ENCODE measurements at places on chromosomes 5 and 9.

DNA sequence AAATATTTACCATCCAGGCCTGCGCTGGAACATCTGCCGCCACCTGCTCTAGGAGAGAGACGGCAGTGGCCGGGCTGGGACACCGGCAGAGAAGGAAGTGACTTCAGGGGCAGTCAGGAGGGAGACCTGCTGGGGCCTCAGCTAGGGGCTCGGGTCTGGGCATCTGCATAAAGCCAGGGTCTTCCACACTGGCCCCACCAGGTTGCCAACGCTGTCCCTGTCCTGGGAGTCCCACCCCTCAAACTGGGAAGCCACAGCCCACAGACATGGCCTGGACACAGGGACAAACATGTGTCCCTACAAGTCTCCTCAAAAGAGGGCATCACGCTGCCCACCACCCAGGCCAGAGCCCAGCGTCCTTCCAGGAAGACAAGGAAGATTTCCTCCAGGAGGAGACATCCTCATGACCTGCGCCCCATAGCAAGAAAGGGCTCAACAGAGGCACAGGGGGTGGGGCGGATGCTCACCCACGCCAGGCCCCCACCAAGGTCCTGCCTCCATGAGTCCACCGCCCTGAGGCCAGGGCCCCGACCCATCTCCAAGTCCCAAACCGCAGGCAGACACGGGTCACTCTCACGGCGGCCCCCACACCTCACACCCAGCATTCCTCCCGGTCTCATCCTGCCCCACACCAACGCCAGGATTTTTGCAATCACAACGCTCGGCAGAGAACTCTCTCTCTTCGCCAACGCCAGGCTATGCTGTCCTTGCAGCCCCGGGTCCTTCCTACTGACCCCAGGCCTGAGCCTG is 9.0 kb downstream of the VAV2 start:
- DNase-seq = no peak

DNA sequence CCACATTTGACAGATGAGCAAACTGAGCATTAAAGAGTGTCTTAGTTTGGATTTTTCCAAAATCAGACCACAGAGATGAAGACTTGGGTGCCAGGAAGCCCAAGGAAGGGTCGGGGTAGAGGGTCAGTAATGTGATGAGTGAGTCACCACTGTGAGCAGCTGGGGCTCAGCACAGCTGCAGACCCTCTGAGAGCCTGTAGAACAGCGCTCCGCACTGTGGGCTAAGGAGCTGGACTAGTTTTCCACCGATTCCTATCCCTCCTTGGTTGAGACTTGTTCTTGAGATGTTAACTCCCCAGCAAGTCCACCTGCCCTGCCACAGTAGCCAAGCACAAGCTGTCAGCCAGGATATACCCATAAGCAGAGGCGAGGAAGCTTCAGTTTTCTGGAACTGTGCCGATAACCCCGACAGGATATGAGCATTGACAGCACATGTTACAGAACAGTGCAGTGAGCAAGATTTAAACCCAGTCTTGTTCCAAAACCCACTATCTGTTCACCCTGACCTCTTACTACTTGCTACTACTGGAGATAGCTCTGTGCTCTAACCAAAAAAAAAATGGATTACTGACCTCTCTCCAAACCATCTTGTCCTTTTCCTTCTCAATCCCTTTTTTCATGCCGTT is 31.8 kb downstream of the EGFLAM start:
- no peak for DNase-seq

DNA sequence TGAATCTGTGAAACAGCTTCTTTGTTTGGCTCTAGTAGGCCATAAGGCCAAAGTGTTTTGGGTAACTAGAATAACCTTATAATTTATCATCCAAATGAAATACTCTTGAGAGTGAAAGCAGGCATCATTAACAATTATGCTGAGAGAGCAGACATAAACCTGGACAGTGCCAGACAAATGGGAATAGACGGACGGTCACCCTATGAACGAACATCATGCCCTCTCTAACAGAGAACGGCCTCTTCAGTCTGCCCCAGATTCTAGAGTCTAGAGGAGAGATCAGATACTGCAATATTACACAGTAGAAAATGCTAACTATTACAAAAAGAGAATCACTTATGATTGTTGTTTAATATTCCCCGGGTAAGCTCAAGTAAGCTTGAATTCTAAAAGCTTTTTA is 68.5 kb downstream of the APBA1 start:
- no peak for DNase-seq

GRCh38 chr5:143466632-143467031 is 63.1 kb upstream of the NR3C1 start:
- no peak for DNase-seq

GRCh38 chr5:55507574-55507973 is 27.2 kb downstream of the PLPP1 start:
- no peak for DNase-seq

DNA sequence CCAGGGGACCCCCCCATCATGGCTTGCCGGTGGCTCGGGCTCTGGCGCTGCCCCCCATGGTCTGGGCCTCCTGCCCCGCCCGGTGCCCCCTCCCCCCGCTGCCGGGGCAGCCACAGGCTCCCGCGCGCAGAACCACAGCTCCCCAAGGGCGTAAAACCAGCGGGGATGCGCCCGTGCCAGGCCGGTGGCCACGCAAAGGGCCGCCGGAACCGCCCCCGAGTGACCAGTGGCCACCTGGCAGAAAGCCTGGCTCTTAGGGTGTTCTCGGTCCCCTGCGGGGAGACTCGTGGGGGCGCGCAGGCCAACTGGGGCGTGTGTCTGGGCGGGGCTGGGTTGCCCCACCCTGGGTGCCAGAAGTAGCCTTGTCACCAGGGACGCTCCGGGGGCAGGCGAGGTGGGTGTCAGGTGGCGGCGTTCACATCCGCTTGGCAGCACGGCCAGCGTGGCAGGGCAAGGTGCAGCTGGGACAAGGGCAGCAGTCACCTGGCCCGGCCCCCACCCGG is 515 bp upstream of the AGPAT2 start:
- no peak for DNase-seq

DNA sequence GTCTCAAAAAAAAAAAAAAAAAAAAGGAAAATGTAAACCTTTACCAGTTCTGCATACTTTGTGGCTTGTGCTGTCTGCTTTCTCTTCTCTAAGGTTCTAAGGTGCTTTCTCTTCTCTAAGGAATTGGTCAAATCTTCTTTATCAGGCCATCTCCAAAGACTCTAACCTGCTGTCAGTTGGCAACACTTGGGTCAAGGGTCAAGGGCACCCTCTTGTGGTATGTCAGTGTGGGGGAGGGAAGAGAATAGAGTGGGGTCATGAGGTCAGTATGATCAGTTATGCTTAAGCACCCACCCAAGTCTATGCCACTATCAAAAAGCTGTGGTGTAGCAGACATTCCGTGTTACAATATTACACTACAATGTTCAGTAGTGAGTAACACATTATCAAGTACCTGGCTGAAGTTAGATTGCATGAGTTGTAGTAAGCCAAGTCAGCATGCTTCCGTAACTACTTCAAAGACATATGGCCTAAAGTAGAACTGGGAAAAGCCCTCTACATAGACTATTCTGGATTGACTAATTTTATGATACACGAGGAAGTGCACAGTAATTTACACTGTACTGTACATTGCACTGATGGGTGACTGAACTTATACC is 25.0 kb upstream of the CCL28 start:
- DNase-seq = no peak

DNA sequence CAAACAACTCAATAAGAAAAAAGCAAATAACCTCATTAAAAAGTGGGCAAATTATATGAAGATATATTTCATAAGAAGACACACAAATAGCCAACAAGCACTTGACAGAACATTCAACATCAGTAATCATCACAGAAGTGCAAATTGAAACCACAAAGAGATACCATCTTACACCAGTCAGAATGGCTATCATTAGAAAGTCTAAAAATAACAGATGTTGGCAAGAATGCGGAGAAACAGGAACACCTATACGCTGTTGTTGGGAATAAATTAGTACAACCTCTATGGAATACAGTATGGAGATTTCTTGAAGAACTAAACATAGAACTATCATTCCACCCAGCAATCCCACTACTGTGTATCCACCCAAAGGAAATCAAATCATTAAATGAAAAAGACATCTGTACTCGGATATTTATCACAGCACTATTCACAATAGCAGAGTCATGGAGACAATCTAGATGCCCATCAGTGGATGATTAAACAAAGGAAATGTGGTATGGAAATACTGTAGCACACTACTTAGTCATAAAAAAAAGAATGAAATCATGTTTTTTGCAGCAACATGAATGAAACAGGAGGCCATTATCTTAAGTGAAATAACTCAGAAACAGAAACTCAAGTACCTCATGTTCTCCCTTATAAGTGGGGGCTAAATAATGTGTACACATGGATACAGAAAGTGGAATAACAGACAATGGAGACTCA is 106.8 kb upstream of the FST start:
- no peak for DNase-seq

- DNase-seq = peak; percentile 16
These were observed 650 bp downstream of the MRRF start for GRCh38 chr9:122265149-122265915.

DNA sequence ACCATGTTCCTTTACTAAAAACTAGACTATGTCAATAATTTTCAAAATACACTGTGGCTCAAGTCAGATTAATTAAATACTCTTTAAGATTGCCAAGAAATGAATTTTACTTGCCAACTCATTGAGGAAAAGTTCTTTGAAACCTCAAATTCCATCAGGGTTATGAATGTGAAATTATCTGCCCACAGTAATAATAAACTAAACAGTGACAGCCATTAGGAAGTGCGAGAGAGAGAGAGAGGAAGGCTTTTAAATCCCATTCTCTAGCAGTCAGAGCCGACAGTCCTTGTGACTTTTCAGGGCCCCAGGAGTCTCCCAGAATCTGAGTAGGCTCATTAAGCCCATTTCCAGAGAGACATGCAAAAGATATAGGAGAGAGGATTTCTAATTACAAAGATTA is 236.1 kb downstream of the MARCHF11 start:
- no peak for DNase-seq

DNA sequence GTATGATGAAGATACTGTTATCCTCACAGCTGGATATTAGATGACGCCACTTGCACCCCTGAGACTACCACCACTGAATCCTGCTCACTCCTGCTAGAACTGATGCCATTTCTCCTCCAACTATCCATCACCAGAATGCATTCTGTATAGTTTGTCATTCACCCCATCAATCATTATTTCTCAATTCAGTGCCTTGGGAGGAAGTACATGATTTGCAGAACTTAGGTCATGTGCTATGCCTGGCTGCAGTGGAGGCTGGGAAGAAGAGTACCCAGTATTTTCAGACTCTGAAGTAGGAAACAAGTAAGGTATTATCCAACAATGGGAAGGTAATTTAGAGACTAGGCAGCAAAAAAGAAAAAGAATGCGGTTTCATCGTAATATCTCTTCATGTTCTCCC is 26.2 kb upstream of the HSD17B4 start:
- no peak for DNase-seq

DNA sequence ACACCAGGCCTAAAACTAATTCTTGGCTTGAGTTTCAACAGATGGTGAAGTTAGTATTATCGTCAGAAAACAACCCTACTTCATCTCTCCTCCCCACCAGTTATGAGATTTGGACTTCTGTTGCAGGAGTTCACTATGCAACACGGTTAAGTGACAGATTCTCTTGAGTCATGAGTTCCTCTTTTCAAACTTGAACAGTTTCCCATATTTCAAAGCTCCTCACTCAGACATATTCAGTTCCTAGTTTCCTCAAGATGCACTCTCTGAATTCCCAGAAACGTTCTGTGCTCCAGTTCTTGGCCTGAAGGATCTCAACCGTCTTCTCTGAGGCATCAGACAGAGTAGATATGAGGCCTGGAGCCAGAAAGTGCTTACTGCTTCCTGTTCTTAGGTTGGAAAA is 7.3 kb upstream of the PTGER4 start:
- no peak for DNase-seq

DNA sequence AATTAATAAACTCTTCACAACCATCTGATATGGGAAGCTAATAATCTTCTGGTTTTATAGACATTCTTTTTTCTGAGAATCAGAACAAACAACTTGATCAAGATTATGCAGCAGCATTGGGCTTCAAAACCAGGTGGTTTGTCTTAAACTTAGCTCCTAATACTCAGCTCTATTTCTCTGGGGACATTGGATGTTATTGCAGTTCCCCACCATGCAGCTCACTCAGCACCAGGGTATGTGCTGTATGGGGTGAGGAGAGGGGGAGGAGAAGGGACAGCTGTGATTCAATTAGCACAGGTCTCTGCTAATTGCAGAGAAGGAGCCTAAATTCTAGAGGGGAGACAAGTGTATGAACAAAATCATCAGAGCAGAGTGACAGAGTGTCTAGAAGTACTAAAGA is 210.7 kb upstream of the TNC start:
- no peak for DNase-seq

- DNase-seq = no peak
These were observed 943 bp downstream of the STING1 start for GRCh38 chr5:139481580-139482049.

DNA sequence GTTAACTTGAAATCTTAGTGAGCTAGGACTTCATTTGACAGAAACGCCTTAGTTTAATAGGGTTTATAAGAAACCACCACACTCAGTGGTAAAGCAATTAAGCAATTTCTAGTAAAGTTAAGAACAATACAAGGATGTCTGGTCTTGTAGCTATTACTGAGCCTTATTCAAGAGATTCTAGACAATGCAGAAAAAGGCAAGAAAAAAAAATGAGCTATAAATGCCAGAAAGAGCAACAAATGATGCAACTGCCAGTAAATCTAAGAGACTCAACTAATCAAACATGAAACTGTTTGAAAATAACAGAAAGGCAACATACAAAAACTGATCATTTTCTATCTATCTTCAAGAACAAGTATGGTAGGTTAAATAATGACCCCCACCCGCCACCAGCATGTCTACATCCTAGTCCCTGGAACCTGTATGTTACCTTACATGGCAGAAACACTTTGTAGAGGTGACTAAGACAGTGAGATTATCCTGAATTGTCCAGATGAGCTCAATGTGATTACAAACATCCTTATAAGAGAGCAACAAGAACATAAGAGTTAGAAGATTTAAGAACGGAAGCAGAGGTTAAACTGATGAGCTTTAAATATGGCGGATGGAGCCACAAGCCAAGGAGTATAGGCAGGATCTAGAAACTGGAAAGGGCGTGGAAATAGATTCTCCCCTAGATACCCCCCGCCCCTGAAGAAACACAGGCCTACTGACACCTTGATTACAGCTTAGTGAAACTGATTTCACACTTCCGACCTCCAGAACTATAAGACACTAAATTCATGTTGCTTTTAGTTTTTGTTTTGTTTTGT is 93.0 kb downstream of the SUSD1 start:
- DNase-seq = no peak

GRCh38 chr5:177327539-177328522 is 16.1 kb upstream of the MXD3 start:
- DNase-seq = no peak

- DNase-seq = no peak
These were observed 59.0 kb upstream of the C9orf72 start for GRCh38 chr9:27632254-27632653.

- DNase-seq = no peak
These were observed 4.9 kb downstream of the NADK2 start for GRCh38 chr5:36236801-36237200.

DNA sequence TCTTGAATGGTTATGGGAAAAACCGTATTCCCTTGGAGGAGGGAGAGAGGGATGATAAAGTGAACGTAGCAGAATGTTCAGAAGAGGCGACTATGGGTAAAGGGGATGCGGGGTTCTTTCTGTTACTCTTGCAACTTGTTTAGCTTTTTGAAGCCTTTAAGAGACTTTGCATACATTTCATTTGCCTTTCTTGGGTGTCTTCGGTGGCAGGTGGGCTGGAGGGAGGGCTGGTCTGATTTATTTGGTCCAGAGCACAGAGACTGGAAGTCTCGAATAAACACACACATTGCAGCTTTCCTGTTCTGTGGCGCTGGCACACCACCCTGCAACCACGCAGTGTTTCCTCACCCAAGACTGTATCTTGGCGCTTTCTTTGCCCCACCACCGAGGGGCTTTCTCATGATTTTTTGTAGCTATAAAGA is 23.2 kb downstream of the TTF1 start:
- DNase-seq = no peak

Data from stimulated activated CD4-positive, alpha-beta T cell treated with anti-CD3 and anti-CD28 coated beads, Interleukin-4, amount 100 ng/mL, for 24 hours (primary cell).